ENCODE measurements at places on chromosomes 7 and 10.

DNA sequence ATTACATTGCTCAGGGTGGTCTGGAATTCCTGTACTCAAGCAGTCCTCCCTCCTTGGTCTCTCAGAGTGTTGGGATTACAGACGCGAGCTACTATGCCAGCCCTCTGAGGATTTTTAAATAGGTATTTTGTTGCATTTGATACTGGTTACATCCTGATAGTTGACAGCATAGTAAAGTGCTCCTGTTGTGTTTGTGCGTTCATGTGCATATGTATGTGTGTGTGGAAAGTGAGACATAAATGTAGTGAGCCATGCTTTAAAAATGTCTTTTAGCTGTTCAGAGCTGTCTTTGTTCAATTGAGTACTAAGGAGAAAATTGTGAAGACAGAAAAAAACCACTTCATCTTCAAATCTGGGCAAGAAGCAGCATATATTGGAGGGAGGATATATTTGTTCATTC lies 27.8 kb downstream of the ZNRF2 start:
- DNase-seq = no peak

DNA sequence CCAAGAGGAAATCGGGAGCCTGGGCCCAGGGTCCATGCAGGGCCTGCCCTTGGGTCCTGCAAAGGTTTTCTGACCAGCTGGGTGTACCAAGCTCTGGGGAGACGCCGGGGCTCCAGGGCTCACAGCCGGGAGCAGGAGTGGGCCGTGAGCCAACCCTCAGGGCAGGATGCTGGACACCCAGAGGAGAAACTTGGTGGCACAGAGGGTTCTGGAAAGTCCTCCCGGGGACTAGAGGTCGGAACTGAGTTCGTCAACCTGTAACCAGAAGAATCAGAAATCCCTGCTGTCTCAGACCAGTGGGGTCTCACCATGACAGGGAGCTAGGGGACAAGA lies 29.2 kb upstream of the PPP2R2D start:
- no peak for DNase-seq

- no peak for DNase-seq
Observed at GRCh38 chr10:71726580-71727104, 7.1 kb upstream of the C10orf105 start.

GRCh38 chr10:28620251-28620650 lies 57.1 kb upstream of the BAMBI start:
- no peak for DNase-seq

DNA sequence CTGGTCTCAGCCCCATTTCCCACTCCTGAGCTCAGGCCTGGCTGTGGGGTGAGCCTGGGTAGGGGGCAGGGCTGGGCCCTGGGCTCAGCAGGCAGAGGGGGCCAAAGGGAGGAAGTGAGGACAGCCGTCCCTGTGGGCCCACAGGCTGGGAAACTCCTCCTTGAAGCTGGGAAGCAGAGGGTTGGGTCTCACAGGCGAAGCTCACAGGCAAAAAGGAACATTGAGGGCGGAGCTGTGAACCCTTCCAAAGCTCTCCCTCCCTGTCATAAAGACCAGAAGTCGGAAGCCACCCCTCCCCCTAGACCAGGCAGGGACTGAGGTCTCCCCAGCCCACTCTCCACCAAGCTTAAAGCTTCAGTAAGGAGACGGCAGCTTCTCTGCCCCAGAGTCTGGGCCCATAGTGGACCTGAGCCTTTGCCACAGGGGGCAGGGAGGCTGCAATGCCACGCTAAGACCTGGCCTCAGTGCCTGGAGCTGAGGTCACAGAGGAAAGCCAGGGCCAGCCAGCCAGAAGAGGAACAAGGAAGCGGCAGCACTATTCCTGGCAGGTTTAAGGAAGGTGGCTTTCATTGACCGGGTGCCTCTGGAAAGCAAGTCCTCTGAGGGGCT lies 1.0 kb upstream of the KCP start:
- no peak for DNase-seq

DNA sequence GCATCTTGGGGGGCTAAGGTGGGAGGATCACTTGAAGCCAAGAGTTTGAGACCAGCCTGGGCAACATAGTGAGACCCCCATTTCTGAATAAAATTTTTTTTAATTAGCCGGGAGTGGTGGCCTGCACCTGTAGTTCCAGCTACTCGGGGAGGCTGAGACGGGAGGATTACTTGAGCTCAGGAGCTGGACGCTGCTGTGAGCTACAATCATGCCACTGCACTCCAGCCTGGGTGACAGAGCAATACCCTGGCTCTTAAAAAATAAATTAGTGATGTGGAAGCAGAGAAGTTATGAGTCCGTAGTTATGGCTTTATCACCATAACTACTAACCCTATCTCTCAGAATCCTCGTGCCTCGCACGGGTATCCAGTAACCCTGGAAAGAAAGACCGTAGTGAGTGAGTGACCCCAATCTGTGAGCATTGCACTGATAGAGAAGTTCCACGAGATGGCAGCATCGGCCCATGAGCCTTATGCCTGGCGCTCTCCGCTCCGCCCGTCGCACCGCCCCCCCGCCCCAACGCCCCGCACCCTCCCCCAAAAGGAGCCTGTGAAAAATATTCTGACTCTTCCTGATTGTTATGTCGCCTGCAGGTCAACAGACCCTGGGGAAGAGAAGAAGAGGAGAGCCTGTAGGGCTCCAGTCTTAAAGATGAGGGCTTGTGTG lies 4.9 kb upstream of the SLC29A3 start:
- DNase-seq = no peak

GRCh38 chr7:98211221-98211675 lies at the start of gene BHLHA15:
BHLHA15 (plus strand) TSS chr7:98211439; CDS start chr7:98212310, 871 bp downstream.
- no peak for DNase-seq

DNA sequence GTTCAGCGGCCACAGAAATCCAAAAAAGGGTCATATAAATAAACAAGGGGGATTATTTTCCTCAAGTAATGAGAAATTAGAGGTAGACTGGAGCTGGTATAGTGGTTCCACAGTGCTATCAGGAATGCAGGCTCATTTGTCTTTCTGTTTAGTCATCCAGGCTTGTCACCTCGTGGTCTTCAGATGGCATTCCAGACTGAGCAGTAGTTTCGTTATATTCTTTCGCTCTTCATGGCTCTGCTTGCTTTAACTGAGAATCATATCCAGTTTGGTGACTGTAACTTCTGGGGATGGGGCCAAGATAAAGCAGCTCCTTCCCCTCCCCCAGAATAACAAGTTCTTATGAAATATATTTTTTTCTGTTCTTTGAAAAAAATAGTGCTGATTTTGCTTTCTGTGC lies 9.5 kb downstream of the ANKIB1 start:
- DNase-seq = peak; percentile 25

- no peak for DNase-seq
Observed at GRCh38 chr10:110393866-110394265, 89.1 kb upstream of the SMNDC1 start.

DNA sequence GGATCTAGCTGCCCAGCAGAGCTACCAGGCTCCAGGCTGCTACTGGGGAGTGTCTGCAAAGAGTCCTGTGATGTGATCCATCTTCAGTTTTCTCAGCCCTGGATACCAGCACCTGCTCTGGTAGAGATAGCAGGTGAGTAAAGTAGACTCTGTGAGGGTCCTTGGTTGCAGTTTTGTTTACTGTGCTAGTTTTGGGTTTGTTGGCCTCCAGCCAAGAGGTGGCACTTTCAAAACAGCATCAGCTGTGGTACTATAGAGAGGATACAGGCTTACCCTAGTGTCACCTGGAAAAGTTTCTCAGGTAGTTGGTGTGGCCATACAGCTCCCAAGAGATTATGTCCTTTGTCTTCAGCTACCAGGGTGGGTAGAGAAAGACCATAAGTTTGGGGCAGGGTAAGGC lies 56.3 kb downstream of the MTERF1 start:
- DNase-seq = no peak

DNA sequence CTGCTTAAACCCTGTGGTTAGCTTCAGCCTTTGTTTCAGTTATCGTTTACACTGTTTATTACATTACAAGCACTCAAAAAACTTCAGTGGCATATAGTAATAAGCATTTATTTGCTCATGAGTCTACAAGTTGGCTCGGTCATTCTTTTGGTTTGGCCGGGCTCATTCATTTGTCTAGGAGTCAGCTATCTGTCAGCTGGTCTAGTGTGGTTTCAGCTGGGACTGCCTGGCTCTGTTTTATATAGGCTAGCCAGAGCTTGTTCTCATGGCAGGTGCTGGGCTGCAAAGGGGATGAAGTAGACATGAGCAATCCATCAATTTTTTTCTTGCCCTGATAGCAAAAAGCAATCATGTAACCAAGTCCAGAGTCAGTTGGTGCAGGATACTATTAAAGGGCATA lies 103.6 kb downstream of the MKLN1 start:
- peak; percentile 26 for DNase-seq

DNA sequence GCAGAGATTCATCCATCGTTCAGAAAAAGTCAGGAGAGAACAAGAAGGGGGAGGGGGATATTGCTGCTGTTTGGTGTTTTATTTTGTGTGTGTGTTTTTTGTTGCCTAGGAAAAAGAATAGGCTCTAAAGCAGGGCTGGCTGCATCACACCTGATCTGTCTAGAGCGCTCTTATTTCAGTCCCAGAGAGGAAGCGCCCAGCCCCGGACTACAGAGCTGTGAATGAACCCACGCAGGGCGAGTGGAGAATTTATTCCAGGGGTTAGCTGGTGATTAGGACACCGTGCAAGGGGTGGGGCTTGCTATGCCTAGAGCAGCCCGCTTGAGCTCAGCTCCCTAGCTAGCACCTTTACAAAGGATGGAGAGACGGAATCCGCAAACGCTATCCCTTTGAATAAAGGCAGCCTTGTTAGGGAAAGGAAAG lies 621 bp upstream of the FAM13C start:
- DNase-seq = peak; percentile 21

GRCh38 chr10:46558392-46559185 lies 2.1 kb upstream of the GPRIN2 start:
- DNase-seq = no peak

- no peak for DNase-seq
Observed at GRCh38 chr10:86965986-86966654, 2.2 kb upstream of the ADIRF start.

GRCh38 chr7:2843711-2844152 lies 376 bp downstream of the GNA12 start:
- no peak for DNase-seq

DNA sequence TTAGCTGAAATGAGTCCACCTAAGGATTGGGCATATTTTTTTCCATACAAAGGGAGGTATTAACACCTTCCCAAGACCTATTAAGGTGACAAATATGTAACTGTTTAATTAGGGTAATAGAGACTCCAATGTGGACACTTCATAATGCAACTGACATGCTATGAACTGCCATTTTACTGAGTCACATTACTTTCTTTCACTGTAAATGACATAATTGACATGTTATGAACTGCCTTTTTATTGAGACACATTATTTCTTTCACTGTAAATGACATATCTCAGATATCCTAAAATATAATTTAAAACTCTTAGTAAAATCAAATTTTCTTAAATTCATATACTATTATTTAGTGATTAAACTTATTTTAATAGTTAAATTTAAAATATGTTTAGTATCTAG lies 528.8 kb upstream of the PCDH15 start:
- DNase-seq = no peak

- DNase-seq = no peak
Observed at GRCh38 chr10:76119515-76119914, 688.1 kb downstream of the LRMDA start.

- DNase-seq = no peak
Observed at GRCh38 chr7:71509381-71509780, 377.4 kb downstream of the GALNT17 start.

DNA sequence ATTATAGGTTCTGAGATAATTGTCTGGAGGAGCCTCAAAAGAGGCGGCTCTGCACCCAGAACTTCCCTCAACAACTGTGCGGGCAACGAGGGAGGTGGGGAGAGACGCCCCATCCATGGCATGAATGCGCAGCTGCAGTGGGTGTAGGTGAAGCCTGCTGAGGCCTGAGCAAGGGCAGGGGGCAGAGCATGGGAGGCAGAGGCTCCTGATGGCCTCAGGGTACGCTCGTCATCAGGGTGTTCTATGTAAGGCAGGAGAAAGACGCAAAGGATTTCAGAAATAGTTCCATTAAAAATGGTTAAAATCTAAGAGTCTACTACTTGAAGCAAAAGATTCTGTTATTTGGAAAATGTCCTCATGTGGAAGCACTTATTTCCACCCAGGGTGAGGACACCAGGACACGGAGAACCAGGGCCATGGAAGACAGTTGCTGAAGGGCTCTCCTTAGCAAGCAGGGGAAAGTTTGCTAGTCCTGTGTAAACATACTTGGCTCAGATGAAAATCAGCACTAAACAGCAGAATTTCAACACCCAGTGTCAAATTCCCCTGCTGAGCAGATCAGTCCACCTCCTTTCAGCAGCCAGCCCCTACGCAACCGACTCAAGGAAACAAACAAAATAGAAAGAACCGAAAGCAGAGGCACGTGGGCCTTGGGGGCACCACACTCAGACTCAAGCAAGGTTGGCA lies 18.9 kb downstream of the INSIG1 start:
- no peak for DNase-seq

- no peak for DNase-seq
Observed at GRCh38 chr10:110009736-110010475, 2.1 kb downstream of the ADD3 start.

DNA sequence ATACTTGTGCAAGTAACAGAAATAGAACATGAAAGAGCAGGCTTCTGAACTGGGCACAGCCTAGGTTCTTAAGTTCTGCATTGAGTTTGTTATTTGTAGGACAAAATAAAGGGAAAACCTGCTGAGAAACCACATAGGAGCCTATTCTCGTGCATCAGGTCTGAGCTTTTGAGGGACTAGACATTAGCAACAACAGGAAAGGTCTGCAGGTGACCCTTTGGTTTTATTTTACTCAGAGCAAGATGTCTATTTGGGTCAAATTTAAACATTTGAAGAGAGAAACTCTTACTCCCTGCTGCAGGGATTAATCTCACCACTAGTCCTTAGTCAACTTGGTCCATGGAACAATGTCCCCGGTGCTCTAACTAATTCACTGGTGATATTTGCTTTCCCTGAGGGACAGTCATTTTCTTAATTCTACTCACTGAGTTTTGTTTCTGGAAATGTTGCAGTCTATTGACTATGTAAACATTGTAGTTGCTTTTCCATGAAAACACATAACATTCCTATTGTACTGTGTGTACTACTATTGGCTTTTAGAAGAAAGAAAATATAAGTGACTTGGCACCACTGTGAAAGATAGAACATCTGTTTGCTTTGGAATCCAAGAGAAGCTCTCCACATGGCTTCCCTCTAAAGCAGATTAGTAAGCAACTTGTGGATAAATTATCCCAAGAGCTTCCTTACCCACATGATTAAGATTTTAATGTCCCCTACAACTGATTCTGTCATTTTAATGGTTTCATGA lies 108.2 kb downstream of the CHRM2 start:
- DNase-seq = no peak

GRCh38 chr7:98463837-98464557 lies 63.1 kb upstream of the BAIAP2L1 start:
- no peak for DNase-seq

Measured in HT1080 (cell line).